ENCODE measurements at places on chromosomes 12 and 14. TPM values are rescaled to one million over a fixed set of nuclear protein-coding genes. Genes with fewer than 3 reads are reported as not detected.

The RBMS2 gene
- 17.4 TPM for total RNA-seq

The DBX2 gene
- not detected for total RNA-seq

The WDHD1 gene
- 11.7 TPM for total RNA-seq

The IGF1 gene
- not detected for total RNA-seq

The TMTC2 gene
- 1.1 TPM for total RNA-seq

The GARIN6 gene
- not detected for total RNA-seq

The ACTN1 gene
- total RNA-seq: 171 TPM

The OR4N2 gene
- not detected for total RNA-seq

The SLC35F4 gene
- total RNA-seq: not detected

The SLC38A4 gene
- total RNA-seq: not detected

The ARHGEF25 gene
- total RNA-seq: 6.1 TPM

The ITGB7 gene
- total RNA-seq: 0.33 TPM

The KERA gene
- total RNA-seq: not detected

The ANO4 gene
- not detected for total RNA-seq

The ADSS1 gene
- total RNA-seq: 5.6 TPM

The GPR162 gene
- 0.27 TPM for total RNA-seq

The SLC10A1 gene
- not detected for total RNA-seq

The PROX2 gene
- not detected for total RNA-seq

The RPS6KL1 gene
- total RNA-seq: 0.49 TPM

The PPHLN1 gene
- total RNA-seq: 53.0 TPM

The GALC gene
- total RNA-seq: 9.9 TPM

The MYH6 gene
- not detected for total RNA-seq

The C12orf54 gene
- total RNA-seq: not detected

The COA8 gene
- 53.1 TPM for total RNA-seq

The SYT1 gene
- 5.7 TPM for total RNA-seq

The SLC25A21 gene
- total RNA-seq: 0.35 TPM

The TSPAN8 gene
- total RNA-seq: not detected

The RPS26 gene
- total RNA-seq: 716 TPM

The TEX22 gene
- total RNA-seq: 0.19 TPM

The MUCL1 gene
- total RNA-seq: not detected

The FOXN4 gene
- 0.06 TPM for total RNA-seq

The GLIPR1L2 gene
- 0.19 TPM for total RNA-seq

The CIDEB gene
- 0.35 TPM for total RNA-seq

The TAS2R20 gene
- 0.07 TPM for total RNA-seq

The PPM1H gene
- total RNA-seq: 7.1 TPM
